ENCODE measurements at places on chromosomes 6 and 20. TPM values are rescaled to one million over a fixed set of nuclear protein-coding genes. Genes with fewer than 3 reads are reported as not detected.

DNA sequence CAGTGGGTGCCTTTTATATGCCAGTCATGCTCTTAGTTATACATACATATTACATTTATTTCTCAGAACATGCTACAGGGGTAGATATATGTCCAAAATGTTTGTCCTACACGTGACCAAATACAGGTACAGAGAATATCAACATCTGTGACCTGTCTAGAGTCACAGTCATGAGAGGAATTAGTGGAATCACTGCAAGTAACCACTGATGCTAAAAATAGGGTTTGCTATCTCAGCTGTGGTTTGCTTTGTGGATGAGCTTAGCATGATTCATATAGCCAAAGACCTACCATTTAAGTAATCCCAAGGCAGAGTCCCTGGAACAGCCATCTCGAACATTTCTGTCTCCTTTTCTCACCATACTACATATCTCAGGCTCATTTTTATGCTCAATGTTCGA is 32.3 kb downstream of the GSTA3 start:
- DNase-seq, result no peak

- DNase-seq, result no peak
Measured at GRCh38 chr6:37779111-37779800, 40.3 kb upstream of the ZFAND3 start.

DNA sequence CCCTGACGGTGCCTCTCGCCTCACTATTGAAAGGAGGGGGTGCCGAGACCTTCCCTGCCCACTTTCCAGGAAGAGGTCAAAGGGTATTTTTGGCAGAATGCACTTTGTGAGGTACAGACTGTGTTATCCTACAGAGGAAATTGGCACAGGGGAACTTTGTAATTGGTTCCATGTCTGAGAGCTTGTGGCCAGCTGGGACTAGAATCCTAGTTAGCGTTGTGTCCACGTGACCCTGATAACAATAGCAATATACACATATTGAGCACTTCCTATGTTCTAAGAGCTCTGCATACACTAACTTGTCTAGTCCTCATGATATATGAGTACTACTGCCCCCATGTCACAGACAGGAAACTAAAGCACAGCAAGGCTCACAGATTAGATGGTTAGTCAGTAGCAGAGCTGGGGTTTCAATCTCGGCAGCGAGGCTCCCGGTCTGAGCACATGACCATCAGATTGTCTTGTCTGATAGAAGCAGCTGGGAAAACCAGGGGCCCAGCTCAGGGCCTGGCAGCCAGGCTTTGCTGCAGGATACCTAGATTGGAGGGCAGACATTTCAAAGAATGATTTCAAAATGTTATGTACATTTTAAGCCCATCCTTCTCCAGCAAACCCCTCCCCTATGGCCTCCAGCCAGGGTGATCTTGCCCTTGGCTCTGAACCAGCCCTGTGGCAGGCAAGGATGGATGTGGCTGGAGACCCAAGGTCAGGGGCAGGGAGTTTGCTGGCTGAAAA is 1.4 kb downstream of the MAPK13 start:
- peak; percentile 48 for DNase-seq

DNA sequence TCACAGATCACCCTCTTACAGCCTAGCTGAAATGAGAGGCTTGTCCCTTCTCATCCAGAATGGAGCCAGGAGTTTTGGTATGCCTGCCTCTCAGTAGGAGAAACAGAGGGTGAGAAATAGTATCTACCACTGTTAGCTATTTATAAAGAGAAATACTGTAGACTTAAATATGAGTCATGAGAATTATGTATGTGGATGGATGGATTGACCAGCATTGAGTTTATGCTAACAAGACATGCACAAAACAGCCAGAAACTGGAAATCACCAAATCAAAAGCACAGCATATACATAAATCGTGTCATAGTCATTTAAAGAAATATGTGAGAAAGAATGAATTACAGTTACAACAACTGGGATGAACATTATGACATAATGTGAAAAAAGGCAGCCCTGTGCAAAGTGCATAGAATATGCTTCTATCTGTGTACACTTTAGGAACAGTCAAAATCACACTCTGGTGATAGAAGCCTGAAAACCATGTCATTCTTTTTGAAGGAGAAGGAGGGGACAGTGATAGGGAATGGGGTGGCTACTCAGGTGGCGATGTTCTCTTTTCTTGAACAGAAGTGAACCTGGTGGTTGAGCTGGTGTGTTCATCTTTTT is 79.8 kb upstream of the KIF25 start:
- DNase-seq, result no peak

DNA sequence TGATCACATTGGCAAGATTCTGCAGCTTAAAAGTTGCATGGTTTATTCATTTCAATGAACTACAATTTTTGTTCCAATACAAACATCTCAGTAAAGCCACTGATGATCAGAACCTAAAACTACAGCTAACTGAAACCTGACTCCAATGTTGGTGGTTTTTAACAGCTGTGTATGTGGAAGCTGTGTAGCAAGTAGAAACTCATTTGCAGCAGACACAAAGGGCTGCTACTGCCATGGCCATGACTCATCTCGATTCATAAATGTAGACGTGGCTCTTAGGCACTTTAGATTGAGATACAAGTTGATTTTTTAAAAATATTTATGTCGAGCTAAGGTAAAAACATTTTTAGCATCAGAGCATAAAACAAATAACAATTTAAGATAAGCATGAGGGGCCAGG is 19.5 kb upstream of the MAP3K4 start:
- DNase-seq, result no peak

DNA sequence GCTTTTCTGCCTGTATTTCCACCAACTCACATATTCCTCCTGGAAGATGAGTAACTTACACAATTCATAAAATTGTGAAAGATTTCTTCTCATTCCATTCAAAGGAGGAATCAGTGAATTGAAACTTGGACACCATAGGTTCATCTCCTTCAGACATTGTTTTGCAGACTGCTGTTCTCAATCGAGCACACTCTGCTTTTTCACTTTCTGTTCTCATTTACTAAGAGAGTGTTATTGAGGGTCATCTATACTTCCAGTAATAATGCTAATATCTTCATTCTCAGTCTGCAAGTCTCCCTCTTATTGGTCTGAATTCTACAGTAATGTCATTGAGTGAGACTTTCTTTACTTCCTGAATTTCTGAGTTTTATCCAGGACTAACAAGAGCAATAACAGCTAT is 67.5 kb upstream of the FUT9 start:
- DNase-seq, result no peak

DNA sequence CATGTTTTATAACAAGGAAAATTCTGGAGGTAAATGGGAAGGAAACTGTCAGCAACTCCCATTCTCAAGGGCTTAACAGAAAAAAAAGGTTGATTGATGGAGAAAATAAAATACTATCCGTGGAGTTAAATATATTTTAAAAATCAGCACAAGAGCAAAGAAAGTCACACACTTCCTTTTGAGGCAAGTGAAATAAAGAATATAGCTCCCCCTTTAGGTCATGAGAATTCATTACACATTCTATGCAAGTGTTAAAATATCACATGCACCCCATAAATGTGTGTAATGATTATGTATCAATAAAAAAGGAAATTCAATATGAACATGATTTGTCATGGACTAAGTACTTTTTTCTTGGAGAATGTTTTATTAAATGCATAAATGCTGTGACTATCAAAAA is 349.2 kb downstream of the TPBG start:
- no peak for DNase-seq

GRCh38 chr6:166852451-166852975 is 103.8 kb downstream of the RNASET2 start:
- DNase-seq, result no peak

The SLC24A3 gene
- total RNA-seq, result 1.0 TPM

The TFAP2A gene
- total RNA-seq, result not detected
